ENCODE measurements at places on chromosomes 2 and 18.

DNA sequence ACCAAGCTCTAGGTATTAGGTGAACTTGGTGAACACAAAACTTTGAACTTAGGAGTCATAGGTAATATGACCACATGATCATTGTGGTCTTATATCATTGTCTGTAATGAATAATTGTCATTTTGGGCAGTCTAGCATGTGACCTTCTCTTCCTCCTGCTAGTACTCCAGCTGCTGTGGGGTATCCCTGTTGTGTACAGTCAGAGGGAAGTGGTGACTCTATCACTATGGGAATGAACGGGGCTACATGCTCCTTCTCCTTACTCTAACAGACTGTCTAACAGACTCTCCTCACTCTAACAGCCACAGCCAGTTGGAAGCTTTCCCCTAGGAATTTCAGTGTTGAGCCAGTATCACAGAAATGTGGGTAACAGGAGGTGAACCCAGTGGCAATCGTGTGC, 68.2 kb upstream of the NEDD4L start:
- DNase-seq, result no peak

- no peak for DNase-seq
Observed at GRCh38 chr18:57087644-57088376, 59.1 kb upstream of the BOD1L2 start.

GRCh38 chr2:239120664-239121063, 272.8 kb downstream of the TWIST2 start:
- no peak for DNase-seq

DNA sequence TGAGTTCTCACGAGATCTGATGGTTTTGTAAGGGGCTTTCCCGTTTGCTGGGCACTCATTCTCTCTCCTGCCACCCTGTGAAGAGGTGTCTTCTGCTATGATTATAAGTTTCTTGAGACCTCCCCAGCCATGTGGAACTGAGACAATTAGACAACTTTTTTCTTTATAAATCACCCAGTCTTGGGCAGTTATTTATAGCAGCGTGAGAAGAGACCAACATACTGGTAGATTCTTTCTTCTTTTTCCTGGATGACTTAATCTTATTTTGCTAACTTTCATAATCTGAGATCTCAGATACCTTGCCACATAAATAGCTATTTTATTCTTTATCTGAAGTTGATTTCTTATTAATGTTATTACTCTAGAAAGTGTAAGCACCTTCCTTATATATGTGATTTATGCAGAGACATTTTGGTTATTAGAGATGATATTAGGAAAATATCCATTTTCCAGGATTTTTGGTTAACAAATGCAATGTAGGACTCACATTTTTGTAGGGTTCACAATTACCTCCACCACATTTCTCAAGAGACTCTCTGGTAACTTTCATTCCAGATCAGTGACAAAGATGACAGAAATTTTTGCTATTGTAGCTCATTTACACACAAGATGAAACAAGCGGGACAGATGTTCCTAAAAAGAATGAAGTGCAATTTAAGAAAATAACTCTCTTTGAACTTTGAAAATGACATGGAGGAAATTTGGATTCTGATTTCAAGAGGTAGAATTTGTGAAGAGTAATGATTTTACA, 97.9 kb upstream of the RND3 start:
- no peak for DNase-seq

GRCh38 chr18:52685316-52685715, 345.3 kb downstream of the DCC start:
- DNase-seq, result no peak

GRCh38 chr2:136210455-136210805, 92.5 kb upstream of the CXCR4 start:
- DNase-seq, result no peak

DNA sequence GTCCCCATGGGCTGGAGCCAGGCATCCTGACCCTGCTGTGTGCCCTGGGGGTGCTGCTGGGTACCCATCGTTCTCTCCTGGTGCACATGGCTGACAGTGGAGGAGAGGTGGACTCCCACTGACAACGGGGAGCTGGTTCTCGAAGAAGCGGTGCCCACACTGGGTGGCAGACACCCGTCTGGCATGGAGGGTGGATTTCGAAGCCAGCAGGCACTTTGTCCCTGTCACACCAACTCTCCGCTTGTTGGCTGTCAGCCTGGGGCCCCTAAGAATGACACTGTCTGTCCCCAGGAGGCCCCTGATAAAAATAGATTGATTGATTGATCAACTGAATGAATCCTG, 55.4 kb downstream of the RTP5 start:
- no peak for DNase-seq

DNA sequence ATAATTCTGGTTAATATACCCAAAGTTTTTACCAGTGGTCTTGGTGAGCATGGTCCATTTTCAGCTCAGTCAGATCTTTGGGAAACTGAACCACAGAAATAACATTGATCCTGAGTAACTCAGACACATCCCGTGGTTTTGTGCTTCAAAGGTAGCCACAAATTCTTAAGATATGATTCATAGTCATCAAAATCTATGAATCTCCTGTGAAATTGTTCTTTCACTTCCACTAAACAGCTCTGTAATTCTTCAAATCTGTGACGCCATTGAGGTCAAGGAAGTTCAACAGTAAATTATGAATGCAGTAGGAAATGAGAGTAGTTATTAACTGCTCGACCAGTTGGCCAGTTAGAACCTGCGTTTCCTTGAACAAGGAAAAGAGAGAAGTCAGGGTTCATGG, 147.3 kb downstream of the IRS1 start:
- DNase-seq, result no peak

DNA sequence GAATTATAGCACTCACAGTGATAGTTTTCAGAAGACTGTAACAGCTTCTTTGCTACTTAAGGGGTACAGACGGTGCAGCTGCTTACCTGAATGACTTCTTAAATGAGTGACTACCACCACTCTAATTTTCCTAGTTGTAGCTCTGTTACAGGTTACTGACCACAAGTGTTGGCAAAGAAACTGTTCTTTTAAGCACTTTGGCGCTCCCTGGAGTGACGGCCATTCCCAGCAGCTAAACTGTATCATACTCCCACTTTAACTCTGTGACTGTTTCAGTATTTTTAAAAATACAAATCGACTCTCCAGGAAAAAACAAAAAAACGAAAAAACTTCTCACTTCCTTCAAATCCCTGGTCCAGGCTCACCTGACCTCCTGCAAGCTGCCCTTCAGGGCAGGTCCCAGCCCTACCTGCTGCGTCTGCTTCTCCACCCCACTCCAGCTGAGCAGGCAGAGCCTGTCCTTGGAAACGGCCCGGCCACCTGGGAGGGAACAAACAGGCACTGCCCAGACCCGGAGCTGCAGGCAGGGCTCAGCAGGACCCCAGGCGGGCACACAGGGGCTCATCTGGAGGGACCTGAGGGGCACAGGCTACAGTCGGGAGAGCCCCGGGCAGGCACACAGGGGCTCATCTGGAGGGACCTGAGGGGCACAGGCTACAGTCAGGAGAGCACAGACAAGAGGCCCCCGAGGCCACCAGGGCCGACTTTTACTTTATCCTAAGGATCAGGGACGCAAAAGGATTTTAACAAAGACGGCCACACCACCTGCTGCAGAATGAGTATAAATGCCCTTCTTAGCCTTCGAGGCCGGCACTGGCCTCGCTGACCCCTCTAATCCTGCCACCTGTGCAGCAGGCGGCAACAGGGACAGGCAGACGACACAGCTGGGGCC, 24.5 kb downstream of the SLC66A2 start:
- no peak for DNase-seq

GRCh38 chr2:174486563-174487107, at the start of gene GPR155:
Gene GPR155, minus strand, starts transcription at chr2:174487029. Its CDS starts 5,073 bp downstream, at chr2:174481956.
- DNase-seq, result peak; percentile 59

DNA sequence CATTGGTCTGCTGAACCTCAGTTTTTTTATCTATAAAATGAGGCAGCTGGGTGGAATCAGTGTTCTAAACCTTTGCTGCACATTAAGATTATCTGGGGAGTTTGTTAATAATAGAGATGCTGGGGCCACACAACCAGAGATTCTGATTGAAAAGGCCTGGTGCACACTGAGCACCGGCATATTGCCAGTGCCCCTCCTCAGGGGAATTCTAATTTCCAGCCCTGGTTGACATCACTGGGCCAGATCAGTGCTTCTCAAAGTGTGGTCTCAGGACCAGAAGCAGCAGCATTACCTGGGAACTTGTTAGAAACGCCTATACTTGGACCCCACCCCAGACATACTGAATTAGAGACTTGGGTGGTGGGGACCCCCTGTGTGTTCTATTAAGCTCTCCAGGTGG, 112.5 kb downstream of the SETBP1 start:
- DNase-seq, result no peak

GRCh38 chr2:239950144-239951128, 74.7 kb downstream of the NDUFA10 start:
- no peak for DNase-seq

DNA sequence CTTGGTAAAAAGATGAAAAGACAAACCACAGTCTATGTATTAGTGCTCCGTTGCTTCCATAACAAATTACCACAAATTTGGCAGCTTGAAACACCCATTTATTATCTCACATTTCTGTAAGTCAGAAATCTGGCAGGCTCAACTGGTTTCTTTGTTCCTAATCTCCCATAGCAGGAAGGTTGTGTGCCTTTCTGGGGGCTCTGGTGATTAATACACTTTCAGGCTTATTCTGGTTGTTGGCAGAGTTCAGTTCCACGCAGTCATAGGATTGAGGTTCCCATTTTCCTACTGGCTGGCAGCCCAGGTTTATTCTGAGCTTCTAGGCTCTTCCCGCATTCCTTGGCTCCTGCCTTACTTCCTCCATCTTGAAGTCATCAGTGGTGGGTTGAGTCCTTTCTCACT, 189.3 kb downstream of the ANAPC1 start:
- DNase-seq, result no peak

- DNase-seq, result no peak
Observed at GRCh38 chr2:28547223-28547860, 51.5 kb downstream of the PLB1 start.

- no peak for DNase-seq
Observed at GRCh38 chr2:213224366-213224765, 59.9 kb upstream of the SPAG16 start.

DNA sequence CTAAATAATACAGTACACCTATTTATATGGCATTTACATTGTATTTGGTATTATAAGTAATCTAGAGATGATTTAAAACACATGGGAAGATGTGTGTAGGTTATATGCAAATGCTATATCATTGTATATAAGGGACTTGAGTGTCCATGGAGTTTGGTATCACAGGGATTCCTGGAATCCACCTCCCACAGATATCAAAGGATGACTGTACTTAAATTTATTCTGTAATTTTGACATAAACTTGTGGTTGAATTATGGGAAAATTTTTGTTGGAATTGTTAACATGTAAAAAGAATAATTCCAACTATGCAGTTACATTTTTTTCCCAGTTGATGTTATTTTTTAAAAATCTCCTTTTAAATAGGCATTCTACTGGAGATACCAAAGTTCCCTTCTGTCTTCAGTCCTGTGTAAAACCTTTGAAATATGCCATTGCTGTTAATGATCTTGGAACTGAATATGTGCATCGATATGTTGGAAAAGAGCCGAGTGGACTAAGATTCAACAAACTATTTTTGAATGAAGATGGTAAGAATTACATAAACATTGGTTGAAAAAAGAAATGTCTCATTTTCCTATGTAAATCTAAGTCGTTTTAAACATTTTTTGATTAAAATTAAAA, 24.1 kb downstream of the GLS start:
- DNase-seq, result no peak

DNA sequence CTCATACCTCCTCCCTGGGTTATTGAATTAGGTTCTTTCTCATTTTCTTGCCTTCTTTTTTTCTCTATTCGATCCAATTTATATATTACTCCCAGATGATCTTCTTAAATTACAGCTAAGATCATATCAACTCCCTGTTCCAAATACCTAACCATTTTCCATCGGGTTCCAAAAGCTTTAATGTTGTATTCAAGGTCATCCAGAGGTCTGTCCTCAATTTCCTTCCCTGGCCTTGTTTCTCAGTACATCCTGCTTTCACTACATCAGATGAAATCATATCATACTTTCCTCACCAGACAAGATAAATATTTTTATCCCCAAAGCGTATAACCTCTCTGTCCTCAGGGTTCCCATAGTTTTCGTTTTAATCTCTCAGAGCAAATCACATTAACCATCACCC, 36.3 kb upstream of the GREB1L start:
- no peak for DNase-seq

DNA sequence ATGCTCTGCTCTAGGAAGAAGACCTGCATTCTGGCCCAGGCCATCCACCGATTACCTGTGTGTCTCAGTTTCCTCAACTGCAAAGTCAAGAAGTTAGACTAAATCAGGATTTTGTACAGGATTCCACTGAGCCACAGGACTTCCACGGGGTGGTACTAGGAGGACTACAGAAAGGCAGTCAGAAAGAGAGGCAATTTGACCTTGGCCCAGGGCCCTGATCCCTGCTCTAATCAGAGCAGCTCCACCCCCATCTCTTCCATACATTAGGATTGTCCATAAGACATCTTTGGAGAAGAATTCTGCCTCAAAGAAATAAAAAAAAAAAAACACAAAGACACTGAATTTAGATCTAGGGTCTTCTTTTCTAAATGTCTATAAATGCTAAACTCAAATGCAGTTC, 52.8 kb upstream of the TSPYL6 start:
- DNase-seq, result no peak

GRCh38 chr2:153028626-153029025, 310.2 kb downstream of the ARL6IP6 start:
- DNase-seq, result no peak

- peak; percentile 76 for DNase-seq
Observed at GRCh38 chr18:3624935-3625741, 175.2 kb downstream of the TGIF1 start.

DNA sequence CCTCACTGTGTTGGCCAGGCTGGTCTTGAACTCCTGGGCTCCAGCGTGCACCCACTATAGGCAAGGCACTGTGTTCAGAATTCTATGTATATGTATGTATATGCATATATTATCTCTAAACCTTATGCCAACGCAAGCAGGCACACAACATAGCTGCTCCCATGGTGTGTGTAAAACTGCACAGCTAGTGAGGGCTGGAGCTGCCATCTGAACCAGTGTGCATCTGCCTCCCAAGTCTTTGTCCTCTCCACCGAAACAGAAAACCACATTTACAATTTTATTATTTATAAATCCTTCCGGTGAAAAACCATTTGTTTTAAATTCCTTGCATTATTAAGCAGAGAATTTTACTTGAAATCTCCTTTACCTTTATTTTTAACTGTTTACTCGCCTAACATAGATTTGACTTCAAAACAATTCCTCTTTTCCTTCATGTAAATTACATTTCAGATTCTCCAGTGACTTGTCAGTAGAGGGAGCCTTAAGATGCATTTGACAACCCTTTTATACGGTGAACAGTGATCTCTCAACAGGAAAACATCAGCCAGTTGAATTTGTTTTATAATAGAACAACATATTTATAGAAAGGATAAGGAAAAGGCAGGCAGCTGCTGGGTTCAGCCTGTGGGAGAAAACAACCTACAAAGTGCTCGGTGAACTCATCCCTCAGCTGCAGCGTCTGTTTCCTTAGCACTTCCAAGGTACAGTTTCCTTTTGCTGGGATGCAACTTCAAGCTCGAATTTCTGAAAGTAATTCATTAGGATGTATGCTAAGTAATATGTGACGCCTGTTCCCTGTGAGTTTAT, 101.2 kb downstream of the MYT1L start:
- DNase-seq, result no peak

- DNase-seq, result no peak
Observed at GRCh38 chr2:68390586-68390985, 25.5 kb downstream of the PLEK start.
